Pulmonary artery endothelial cell (primary cell): ENCODE measurements at places on chromosomes 11 and 22. TPM values are rescaled to one million over a fixed set of nuclear protein-coding genes. Genes with fewer than 3 reads are reported as not detected.

CYP2D6 gene
- 0.13 and 0.14 TPM in 2 replicates for total RNA-seq

GP1BB gene
- total RNA-seq: 0.79 and 1.1 TPM in 2 replicates

ELMOD1 gene
- 0.53 and 0.63 TPM in 2 replicates for total RNA-seq

MUC15 gene
- total RNA-seq: not detected in 2 replicates

DNA sequence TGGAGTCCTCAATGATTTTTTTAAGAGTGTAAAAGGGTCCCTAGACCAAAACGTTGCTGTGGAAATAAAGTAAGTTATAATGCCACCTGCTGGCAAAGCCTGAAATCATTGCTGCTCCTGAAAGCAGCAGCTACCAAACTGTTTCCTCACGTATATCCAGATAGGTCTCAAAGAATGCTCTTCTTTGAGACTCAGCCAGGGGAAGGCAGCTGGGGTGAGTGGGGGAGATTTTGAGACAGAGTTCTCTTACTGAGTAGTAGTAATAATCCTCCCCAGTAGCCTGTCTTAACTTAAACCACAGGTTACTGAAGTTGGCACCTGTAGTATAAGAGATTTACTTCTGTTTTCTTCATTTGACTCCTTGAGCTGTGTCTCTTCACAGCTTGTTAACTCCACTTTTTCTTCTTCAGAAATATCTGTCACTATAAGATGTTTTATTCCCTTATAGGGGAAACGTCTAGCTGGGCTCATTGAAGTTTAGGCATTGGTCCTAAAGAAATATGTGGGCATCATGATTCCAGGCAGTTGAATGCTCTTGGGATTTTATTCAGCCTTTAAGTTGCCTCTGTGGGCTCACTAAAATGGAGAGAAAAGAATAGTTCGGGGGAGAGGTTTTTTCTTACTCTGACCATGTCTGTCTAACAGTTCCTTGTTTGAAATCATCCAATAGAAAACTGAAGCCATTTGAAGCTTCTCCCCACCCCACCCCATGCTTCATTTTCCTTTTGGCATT is 77.9 kb downstream of the BTBD10 start:
- DNase-seq: peak; percentile 5

GRCh38 chr11:9139628-9140357 is 48.4 kb upstream of the SCUBE2 start:
- no peak for DNase-seq

GRCh38 chr11:117458275-117459122 is 130.8 kb downstream of the CEP164 start:
- no peak for DNase-seq

DNA sequence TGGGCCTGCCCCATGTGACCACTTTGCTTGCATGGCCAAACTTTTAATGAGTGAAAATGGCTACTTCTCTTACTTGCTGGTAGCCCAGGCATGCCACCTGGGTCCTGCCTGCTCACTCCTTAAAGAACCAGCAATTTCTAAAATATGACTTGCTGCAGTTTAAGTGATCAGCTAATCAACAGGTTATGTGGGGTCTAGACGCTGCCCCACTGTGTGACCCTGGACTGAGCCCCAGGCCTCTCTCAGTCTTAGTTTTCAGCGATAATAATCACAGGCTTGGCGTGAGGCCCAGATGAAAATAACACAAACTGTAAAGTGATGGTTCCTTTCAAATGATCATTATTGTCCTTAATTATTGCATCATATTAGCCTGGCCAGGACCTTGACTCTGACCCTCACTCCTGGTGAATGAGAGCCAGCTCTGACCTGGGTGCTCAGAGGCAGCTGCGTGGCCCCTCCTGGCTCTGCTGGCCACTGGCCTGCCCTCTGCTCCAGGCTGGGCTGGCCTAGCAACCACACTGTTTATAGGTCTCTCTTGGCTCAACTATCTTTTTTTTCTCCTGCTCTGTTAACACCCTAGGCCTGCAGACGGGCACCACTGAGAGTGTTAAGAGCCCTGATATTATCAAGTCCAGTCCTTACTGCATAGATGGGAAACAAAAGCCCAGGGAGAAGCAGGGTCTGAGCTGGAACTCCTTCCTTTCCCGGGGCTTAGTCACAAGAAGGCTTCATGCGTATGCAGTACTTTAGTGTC is 89.7 kb downstream of the RRM1 start:
- DNase-seq: no peak

DNA sequence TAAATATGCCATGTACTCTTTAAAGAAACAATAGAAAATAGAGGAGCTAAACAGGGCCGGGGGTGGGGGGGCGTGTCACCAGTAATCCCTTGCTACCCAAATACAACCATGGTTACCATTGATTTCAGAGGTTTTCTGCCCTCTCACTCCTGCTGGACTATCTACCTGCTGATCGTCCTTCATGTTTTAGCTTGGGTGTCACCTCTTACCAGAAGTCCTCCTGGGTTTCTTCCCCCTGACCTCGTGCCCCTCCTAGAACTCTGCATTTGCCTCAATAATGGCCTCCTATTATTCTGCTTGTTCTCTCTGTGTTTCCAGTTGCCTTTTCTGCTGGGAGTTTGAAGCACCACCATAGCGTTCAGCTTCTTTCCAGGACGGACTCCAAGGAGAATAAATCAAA is 9.4 kb upstream of the PVALB start:
- DNase-seq: no peak

GRCh38 chr22:39448205-39449054 is 8.4 kb upstream of the MGAT3 start:
- no peak for DNase-seq

GRCh38 chr11:92969634-92970347 is at the start of gene MTNR1B:
Gene MTNR1B (plus strand): TSS chr11:92969651. CDS start chr11:92969726, 75 bp downstream.
- DNase-seq: no peak

- DNase-seq: no peak
Observed at GRCh38 chr22:35678836-35679235, 30.6 kb downstream of the APOL6 start.

GRCh38 chr11:44645827-44646226 is 80.4 kb downstream of the CD82 start:
- no peak for DNase-seq

DNA sequence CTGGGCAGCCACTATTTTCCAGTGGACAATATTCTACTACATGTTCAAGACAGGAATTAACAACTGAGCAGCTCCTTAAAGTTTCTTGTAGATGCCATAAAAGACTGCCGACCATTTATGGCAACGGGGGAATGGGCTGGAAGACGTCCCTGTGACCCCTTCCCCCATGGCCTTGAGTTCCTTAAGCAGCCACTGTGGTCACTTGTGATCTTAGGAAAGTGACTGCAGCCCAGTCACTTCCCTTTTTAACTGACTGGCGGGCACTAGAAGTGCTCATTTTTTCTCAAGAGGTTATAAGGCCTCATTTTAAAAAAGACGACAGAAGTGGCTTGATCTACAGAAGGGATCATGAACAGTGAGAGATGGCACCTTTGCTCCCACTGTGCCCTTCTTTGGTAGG is 153.2 kb upstream of the NARS2 start:
- no peak for DNase-seq

DNA sequence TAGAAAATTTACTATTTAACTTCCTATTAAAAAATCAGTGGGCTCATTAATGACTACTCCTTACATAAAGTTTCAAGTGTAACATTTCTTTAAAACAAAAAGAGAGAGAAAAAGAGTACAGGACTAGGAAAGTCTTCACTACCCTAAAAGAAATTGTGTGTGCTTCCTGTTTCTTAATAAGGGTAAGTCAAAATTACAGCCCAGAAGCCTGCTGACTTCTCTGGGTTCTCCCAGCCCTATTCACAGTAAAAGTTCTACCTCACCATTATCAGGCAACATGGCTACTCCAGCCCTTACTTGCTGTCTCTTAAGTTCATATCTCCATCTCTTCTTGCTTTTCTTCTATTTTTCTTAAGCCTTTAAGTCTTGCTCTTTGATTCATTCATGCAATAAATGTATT is 20.3 kb upstream of the ZC3H12C start:
- DNase-seq: no peak

- DNase-seq: no peak
Observed at GRCh38 chr11:18493310-18493709, 33.4 kb downstream of the TSG101 start.

DNA sequence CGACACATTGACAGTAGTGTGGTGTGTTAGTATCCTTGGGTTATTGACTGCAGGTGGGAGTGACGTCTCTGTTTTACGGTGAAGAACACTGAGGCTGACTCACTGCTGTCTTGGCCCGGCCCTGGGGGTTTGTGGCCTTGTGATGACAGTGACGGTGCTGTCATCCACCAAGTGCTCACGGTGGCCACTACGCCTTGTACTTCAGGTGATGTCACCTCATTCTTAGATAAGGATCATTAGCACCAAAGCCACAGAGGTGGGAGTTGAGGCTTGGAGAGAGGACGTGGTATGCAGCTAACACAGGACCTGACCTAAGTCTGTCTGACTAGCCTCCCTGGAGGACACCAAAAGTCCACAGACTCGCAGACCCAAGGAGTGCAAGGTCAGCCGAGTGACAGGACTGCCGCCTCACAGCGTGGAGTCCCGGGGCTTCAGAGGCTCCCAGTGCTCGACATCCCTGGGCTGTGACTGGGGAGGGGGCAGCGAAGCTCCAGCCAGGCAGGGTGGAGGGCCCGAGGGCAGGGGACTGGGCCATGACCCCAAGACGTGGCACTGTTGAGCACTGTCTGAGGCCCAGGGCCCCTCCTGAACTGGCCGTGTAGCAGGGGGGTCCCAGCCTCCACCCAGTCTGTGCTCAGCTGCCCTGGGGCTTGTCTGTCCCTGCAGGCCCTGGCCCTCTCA is 56.5 kb downstream of the NAT10 start:
- DNase-seq: no peak
